ENCODE measurements at places on chromosomes 11 and 22. TPM values are rescaled to one million over a fixed set of nuclear protein-coding genes. Genes with fewer than 3 reads are reported as not detected.

GRCh38 chr11:46490666-46491065 is 99.1 kb upstream of the CHRM4 start:
- DNase-seq, result peak; percentile 50

DNA sequence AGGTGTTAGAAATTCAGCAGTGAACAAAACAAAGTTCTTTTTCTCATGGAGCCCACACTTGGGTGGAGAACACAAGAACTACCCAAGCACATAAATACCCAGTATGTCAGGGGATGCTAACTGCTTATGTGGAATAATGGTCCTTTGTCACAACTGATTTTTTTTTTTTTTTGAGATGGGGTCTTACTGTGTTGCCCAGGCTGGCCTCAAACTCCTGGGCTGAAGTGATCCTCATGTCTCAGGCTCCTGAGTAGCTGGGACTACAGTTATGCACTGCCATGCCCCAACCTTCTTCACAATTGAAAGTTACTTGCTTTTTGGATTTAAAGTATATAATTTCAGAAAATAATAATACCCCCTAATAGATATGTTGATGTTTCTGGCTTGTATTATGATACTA is 122.6 kb upstream of the RASSF10 start:
- DNase-seq, result no peak

DNA sequence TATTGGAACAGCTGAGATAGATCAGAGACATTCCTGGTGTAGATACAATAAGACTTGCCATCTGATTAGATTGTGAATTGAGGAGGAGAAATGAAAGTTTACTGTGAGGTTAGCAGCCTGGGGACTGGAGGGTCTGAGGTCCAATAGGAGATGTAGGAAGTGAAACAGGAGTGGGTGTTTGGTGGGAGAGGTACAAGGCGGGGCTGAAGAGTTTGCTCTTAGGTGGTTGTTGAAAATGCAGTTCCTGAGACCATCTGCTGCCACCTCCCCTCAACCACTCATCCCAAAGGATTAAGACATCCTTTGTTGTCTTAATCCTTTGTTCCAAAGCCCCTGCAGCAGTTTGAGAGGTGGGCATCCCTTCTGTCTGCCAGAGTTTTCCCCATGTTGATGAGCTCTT is 14.8 kb downstream of the PIWIL4 start:
- DNase-seq, result no peak

- peak; percentile 99 for DNase-seq
Measured at GRCh38 chr11:62577046-62577714, 3.5 kb upstream of the EEF1G start.

The RIBC2 gene
- total RNA-seq, result 1.3 TPM

The SLC22A8 gene
- total RNA-seq, result not detected

The SCGB2A2 gene
- total RNA-seq, result not detected

The SEPTIN5 gene
- 25.3 TPM for total RNA-seq

The BBS1 gene
- 28.6 TPM for total RNA-seq

The SCGB1A1 gene
- total RNA-seq, result not detected

The OR52K1 gene
- total RNA-seq, result not detected

Measured in dermis blood vessel endothelial cell (primary cell).